ENCODE measurements at places on chromosomes 11 and 22.

- no peak for DNase-seq
These were observed 166.4 kb downstream of the KIRREL3 start for GRCh38 chr11:126834149-126834548.

DNA sequence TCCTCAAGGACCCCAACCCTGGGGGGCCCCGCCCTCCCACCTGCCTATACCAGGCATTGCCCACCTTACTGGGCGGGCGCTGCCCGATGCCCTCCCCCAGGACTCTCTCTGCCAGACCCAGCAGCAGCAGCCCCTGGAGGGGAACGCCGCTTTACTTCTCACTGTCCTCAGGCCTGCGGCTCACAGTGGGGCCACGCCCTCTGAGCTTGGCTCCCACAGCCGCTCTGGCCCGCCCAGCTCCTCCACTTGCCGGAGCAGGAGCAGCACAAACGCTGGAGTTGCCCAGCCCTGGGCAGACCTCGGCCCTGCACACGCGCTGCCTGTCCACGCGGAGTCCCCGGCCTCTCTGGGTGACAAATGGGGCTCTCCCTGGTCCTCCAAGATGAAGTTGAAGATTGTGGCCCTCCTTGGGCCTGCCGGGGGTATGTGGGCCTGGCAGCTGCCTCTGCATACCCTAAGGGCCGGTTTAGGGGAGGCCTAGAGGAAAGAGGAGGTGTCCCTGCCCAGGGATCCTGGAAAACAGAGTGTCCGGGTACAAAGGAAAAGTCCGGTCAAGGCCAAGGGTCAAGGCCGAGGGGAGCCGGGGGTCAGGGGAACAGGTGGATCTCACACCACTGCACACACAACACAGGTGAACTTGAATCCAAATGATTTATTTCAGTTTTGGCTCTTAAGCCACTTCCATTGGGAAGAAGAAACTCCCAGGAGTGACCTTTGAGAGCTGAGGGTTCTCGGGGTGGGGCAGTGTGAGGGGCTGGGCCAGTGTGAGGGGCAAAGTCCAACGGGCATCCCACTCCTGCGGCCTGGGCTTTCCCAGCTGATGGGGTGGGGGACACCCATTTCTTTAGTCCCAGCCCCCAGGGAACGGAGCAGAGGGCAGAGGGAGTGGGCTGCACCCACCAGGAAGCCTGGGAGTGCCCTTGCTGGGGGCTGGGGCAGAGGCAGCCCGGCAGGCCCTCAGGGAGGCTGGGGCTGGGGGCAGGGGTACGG is 674 bp upstream of the BAIAP2L2 start:
- no peak for DNase-seq

- no peak for DNase-seq
These were observed 84.1 kb downstream of the PARVA start for GRCh38 chr11:12461516-12461915.

GRCh38 chr11:85823816-85824215 is 12.9 kb upstream of the SYTL2 start:
- peak; percentile 57 for DNase-seq

DNA sequence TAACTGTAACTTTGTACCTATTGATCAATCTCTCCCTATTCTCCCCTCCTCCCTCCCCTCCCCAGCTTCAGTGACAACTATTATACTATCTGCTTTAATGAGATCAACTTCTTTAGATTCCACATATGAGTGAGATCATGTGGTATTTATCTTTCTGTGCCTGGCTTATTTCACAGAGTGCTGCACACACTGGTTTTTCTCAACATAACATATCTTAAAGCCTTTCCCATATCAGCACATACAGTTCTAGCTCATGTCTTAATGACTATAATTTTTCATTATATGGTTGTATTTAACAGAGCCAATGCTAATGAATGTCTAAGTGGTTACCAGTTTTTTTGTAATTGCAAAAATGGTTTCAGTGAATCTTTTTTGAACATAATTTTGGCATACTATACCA is 340.3 kb upstream of the DDI1 start:
- DNase-seq, result no peak

- DNase-seq, result no peak
These were observed 15.3 kb upstream of the TRMU start for GRCh38 chr22:46320166-46320710.

DNA sequence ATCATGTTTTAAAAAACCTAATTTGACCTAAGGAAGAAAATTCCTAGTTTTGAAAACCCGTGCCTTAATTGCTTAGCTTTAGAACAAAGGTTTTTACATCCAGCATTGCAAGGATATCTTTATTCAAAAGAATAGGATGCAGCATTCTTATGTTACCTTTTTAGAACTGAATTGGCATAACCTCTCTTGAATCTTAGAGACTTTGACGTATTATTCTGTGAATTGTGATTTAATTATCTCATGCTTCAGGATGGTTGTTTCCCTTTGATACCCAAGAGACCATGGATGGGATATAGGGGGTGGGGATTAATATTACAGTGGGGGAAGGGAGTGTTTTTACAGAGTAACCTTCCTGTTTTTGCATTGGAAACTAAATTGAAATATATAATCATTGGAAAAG is 49.4 kb downstream of the ARHGEF12 start:
- DNase-seq, result no peak

GRCh38 chr22:45051946-45052345 is 42.1 kb upstream of the PHF21B start:
- no peak for DNase-seq
